Mesendoderm (in vitro differentiated cells): ENCODE measurements at places on chromosomes 12 and 14.

GRCh38 chr12:93292731-93293566, 84.8 kb upstream of the NUDT4 start:
- DNase-seq, result no peak

DNA sequence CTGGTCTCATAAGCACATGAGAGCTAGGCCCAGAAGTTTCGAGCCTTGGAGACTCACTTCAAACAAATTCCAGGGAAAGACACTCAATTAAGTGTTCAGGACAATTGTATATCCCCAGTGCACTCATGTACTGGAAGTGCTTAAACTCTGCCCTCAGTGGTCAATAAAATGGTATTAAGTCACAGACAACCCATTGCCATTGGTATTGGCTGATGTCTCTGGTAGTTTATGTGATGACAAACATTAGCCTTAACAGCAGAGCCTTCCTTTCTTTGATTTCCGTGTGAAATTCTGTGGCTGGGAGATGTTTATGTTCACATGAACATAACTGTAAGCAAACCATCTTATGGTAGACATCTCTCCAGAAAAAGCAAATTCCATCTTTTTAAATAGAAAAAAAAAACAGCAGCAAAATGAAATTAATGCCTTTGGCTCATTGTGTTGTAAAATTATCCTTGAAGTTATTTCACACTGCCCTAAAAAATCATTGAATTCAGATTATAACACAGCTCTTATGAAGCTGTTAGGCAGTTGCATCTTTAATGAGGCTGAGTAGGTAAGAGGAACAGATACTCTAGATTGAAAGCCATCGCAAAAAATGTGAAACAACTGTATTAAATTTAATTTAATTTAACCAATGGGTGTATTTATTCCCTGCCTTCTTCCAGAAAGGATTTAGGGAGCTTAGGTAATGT, 216.2 kb upstream of the PLEKHG7 start:
- no peak for DNase-seq

- no peak for DNase-seq
These were observed 115.3 kb downstream of the ZNF664 start for GRCh38 chr12:124088217-124088907.

DNA sequence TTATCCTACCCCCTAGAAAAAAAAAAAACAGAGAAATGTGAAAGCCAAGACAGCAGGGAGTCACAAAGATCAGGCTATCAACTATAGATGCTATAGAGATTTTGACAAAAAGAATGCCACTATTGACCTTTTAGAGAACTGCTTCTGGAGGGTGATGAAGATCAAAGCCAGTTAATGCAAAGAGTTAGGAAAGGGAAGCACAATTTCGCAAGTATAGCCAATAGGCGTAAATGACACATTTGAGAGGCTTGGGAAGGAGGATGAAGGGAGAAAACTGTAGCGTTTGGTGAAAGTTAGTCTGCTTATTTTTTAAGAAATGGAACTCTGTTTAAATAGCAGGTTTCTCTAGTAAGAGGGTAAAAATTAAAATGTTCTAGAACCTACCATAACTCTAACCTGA, 190.7 kb downstream of the DUSP6 start:
- DNase-seq, result peak; percentile 25

DNA sequence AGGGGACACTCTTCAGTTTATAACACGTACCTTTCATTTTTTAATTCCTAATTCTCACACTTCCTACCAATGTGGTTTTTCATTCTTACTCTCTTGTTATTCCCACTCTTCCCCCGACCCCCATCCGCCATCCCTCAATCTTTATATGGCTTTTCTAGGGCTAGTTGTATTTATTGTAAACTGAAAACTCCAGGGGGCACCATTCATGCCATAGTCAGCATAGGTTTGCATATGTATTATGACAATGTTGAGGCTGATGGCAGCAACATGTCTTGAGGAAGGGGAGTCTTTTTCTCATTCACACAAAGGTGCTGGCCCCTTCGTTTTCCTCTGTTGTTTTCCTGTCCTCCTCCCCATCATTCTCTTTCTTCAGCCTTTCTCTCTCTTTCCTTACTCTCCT, 27.7 kb upstream of the LTA4H start:
- DNase-seq, result no peak

DNA sequence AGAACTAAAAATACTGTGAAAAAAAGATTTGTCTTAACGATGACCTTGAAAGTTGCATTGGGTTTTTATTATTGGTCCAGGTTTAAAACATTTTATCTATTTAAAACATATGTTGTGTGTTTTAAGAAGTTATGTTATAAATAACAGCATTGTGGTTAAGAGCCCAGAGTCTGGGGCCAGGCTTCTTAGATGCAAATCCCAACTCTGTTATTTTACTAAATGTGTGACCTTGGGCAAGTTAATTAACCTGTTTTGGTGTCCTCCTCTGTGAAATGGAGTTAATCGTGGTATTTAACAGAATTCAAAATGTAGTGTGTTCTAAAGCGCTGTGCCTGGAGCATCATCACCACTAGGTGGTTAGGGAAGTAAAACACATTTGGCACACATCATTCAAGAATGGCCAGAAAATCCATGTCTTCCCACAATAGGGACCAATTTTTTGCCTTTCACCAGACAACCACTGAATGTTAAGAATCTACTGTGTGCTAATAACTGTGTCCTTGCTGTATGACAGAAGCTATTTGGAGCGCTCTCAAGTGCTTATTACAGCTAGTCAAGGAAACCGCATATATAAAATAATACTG, 133.3 kb downstream of the MON2 start:
- DNase-seq, result no peak

- no peak for DNase-seq
These were observed 587 bp downstream of the SELPLG start for GRCh38 chr12:108633081-108633533.

DNA sequence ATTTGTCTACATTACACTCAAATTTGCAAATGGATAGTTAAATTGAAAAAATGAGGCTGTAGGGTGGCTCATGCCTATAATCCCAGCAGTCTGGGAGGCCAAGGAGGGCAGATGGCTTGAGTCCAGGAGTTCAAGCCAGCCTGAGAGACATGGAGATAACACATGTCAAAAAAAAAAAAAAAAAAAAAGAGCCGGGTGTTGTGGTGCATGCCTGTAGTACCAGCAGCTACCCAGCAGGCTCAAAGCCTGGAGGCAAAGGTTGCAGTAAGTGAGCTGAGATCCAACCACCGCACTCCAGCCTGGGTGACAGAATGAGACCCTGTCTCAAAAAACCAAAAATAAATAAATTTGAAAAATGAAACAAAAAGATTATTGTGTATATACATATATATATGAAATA, 119.9 kb upstream of the MGAT4C start:
- peak; percentile 69 for DNase-seq

DNA sequence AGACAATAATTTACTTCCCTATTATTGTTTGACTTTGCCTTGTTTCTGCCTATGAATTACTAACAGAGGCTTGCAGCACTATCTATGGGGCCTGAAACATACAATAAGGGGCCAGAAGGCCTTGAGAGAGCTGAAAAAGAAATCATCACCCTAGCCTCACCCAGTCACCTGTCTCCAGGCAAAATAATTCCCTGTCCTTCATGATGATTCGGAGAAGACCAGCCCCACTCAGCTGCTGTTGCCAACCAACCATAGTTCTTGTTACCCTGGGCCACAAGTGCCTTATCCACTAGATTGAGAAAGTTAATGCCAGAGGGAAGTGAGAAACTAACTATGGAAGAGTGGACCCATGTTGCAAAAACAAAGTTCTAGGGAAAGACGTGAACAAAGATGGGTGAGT, 97.1 kb downstream of the ARF6 start:
- no peak for DNase-seq

DNA sequence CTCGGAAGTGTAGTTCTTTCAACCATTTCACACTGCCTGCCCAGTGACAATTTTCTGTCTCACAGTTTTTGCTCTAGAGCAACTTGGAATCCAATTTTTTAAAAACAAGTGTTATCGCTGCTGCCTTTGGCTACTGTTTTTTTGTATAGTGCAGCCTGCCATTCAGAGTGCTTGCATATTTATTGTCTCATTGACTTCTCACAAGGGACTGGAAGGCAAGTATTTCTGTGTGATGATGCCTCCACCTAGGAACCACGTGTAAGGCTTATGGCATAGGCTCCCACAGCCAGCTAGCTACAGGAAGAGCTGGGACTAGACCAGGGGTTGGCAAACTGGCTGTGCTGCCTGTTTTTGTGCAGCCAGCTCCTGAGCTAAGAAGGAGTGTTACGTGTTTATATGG, 903 bp downstream of the PARPBP start:
- DNase-seq, result peak; percentile 63

GRCh38 chr12:93742110-93742934, 65.1 kb downstream of the CRADD start:
- peak; percentile 81 for DNase-seq

- DNase-seq, result no peak
These were observed 8.8 kb upstream of the KCNK13 start for GRCh38 chr14:90053044-90053443.

GRCh38 chr12:119157978-119158377, 20.8 kb upstream of the HSPB8 start:
- no peak for DNase-seq

- no peak for DNase-seq
These were observed 41.5 kb downstream of the KIF21A start for GRCh38 chr12:39401459-39401858.

- no peak for DNase-seq
These were observed at the start of gene LRCOL1 for GRCh38 chr12:132610051-132610759. LRCOL1 (minus strand) TSS chr12:132610582; CDS start chr12:132606251, 4,331 bp downstream.

- no peak for DNase-seq
These were observed 87.9 kb upstream of the BCL11B start for GRCh38 chr14:99359906-99360305.

DNA sequence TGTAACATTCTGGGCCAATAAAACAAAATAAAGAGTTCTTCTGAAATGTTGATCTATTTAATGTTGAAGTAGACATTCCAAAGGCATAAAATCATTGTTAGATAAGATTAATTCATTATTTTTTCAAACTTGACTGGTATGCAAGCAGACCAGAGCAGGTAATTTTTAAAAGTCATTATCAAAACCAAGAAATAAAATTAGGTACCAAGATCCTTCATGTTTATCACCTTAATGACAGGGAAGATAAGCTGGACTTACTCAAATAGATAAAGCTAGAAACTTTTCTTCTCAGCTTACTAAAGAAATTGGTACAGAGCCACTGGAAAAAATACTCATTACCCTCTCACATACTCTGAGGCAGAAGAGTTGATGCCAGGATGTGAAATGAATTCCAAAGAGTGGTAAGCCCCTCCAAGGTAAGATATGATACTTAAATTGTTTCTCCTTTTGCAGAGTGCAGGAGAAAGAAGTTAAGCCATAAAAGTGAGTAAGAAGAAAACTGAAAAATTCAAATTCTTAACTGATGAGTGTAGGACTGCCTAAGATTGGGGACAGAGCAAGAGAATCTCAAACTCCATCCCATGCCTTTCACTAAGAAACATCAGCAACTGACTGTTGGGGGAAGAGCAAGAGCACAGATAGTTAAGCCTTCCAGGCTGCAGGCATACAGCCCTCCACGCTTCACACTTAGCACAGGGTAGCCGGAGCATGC, 111.9 kb downstream of the SLC41A2 start:
- peak; percentile 5 for DNase-seq

- DNase-seq, result peak; percentile 92
These were observed 27.0 kb upstream of the TMEM260 start for GRCh38 chr14:56552615-56553014.

- no peak for DNase-seq
These were observed 21.1 kb downstream of the PLEKHD1 start for GRCh38 chr14:69505338-69506240.

- DNase-seq, result peak; percentile 3
These were observed 369.1 kb upstream of the NOVA1 start for GRCh38 chr14:26966908-26967307.

GRCh38 chr12:79482921-79483320, 207.8 kb downstream of the PAWR start:
- DNase-seq, result no peak

GRCh38 chr12:47867495-47867941, 37.3 kb downstream of the VDR start:
- no peak for DNase-seq
